Stomach (tissue), 19 donors: ENCODE measurements at places on chromosomes 12 and 14. TPM values are rescaled to one million over a fixed set of nuclear protein-coding genes. Genes with fewer than 3 reads are reported as not detected.
A peak's percentile ranks its signal among the peaks of the same experiment; 100 is the strongest.

- H3K27ac ChIP-seq = no peak overlapping the region
- H3K36me3 ChIP-seq = no peaks in the 10 kb centered on the region
- H3K4me1 ChIP-seq = no peaks in the 10 kb centered on the region
- no peaks in the 10 kb centered on the region for H3K27me3 ChIP-seq
These were observed 438.4 kb upstream of the OR4E1 start for GRCh38 chr14:22112004-22112403.

- H3K27ac ChIP-seq = no peak overlapping the region
- no peak overlapping the region for H3K4me3 ChIP-seq
- peaks cover 26% of the 10 kb centered on the region for H3K36me3 ChIP-seq
- no peak for DNase-seq
- no peaks in the 10 kb centered on the region for H3K27me3 ChIP-seq
These were observed 71.3 kb downstream of the CRACR2A start for GRCh38 chr12:3681595-3682061.

PPM1H gene
- total RNA-seq = 4.1 TPM

DNA sequence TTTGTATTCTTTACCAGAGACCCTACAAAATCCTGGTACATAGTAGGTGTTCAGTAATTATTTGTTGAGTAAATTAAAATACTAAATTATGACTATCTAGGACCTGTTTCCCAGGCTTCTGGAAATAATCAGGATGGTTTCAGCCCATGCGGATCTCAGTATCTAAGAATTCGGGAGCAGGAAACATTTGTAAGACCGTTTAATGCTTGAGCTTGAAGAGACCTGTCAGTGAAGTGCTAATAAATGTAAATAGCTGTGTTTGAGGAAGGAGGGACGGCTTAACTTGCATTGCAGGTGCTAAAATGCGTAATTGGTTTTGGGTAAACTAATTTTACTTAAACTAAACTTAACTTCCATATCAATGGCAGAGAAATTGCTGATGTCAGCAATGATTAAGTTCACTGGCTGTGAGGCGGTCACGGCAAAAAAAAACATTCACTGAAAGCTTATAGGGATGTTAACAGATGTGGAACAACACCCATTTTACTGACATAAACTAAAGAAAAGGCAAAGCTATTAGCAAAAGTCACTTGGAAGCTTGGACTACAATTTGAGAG, 28.6 kb upstream of the AEBP2 start:
- no peaks in the 10 kb centered on the region for H3K27me3 ChIP-seq
- H3K4me3 ChIP-seq = no peak overlapping the region
- H3K4me1 ChIP-seq = no peaks in the 10 kb centered on the region

GRCh38 chr12:62684570-62685295, 218.1 kb downstream of the MON2 start:
- H3K36me3 ChIP-seq = no peaks in the 10 kb centered on the region
- H3K27me3 ChIP-seq = no peaks in the 10 kb centered on the region

PTPRB gene
- 16.9 TPM for total RNA-seq

NTN4 gene
- total RNA-seq = 110 TPM

CYP27B1 gene
- 1.8 TPM for total RNA-seq

GRCh38 chr14:77310026-77310425, 10.7 kb downstream of the POMT2 start:
- H3K4me1 ChIP-seq = peaks cover 32% of the 10 kb centered on the region
- DNase-seq = no peak
- H3K27ac ChIP-seq = no peak overlapping the region
- no peak overlapping the region for H3K4me3 ChIP-seq

DNA sequence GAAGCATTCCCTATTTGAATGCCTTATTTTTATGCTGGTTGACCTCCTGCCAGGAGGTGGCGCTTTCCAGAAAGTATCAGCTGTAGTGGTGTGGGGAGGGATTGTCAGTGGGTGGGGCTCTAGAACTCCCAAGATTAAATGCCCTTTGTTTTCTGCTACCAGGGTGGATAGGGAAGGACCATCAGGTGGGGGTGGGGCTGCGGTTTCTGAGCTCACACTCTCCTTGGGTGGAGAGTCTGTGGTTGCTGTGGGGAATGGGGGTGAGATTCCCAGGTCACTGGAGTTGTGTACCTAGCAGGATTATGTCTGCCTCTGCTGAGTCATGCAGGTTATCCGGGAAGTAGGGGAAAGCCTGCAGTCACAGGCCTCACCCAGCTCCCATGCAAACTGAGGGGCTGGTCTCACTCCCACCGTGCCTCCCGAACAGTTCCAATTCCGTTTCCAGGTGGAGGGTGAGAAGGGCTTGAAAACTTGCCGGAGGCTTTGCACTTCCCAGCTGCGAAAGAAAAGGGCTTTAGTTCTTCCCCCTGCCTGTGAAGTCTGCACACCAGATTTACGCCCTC, 68.3 kb downstream of the ALG10B start:
- no peaks in the 10 kb centered on the region for H3K36me3 ChIP-seq
- H3K27me3 ChIP-seq = no peaks in the 10 kb centered on the region
- no peaks in the 10 kb centered on the region for H3K4me1 ChIP-seq
- DNase-seq = no peak
- H3K27ac ChIP-seq = no peak overlapping the region
- no peak overlapping the region for H3K4me3 ChIP-seq

EPYC gene
- not detected for total RNA-seq

DNA sequence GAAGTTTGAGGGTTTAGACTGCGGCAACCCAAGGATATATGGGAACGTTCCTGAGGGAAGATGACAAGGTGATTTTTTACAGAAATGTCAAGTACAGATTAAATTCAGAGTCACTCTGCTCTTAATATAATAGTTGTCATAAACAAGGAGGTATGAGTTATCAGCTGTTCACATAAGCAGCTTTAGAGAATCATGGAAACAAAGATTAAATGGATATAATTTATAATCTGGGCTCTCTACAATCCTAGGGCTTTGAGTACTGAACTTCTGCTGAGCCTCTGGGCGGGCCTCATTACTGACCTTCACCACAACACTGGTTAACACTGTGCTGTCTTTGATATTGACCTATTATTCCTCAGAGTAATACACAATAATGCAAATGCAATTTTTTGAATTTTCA, 577.8 kb downstream of the RPS29 start:
- no peak overlapping the region for H3K27ac ChIP-seq
- H3K4me3 ChIP-seq = no peak overlapping the region
- no peaks in the 10 kb centered on the region for H3K4me1 ChIP-seq
- no peaks in the 10 kb centered on the region for H3K36me3 ChIP-seq
- H3K27me3 ChIP-seq = no peaks in the 10 kb centered on the region

HOXC9 gene
- total RNA-seq = not detected

DNA sequence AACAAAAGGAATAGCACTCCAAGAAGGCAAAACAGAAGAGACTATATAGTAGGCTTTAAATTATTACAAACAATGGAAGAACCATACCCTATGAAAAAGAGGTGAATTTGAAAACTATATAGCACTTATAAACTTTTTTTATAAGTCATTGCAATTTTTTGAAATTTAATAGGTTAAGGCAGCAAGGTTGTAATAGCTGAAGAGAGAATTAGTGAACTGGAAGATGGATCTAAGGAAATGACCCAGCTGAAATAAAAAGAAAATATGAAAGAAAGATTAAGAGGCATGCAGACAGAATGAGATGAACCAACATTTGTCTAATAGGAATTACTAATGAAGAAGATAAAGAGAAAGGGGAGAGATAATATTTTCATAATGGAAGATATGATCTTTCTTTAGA, 9.8 kb downstream of the TESC start:
- DNase-seq = no peak
- no peaks in the 10 kb centered on the region for H3K36me3 ChIP-seq
- no peaks in the 10 kb centered on the region for H3K27me3 ChIP-seq
- peaks cover 87% of the 10 kb centered on the region for H3K4me1 ChIP-seq

- no peak for DNase-seq
- H3K4me3 ChIP-seq = no peak overlapping the region
- no peaks in the 10 kb centered on the region for H3K36me3 ChIP-seq
- H3K4me1 ChIP-seq = no peaks in the 10 kb centered on the region
- no peaks in the 10 kb centered on the region for H3K27me3 ChIP-seq
- H3K27ac ChIP-seq = no peak overlapping the region
These were observed 64.4 kb upstream of the TRHDE start for GRCh38 chr12:72207486-72208409.

CKB gene
- total RNA-seq = 216 TPM

IQSEC3 gene
- total RNA-seq = not detected

PPP2R5C gene
- 98.0 TPM for total RNA-seq

GRCh38 chr12:52228931-52229330, 4.1 kb upstream of the KRT7 start:
- H3K36me3 ChIP-seq = no peaks in the 10 kb centered on the region
- peaks cover 43% of the 10 kb centered on the region for H3K27me3 ChIP-seq
- no peak overlapping the region for H3K27ac ChIP-seq
- peaks cover 17% of the 10 kb centered on the region for H3K4me1 ChIP-seq

TSPAN8 gene
- total RNA-seq = 532 TPM

GRCh38 chr12:15556411-15557102, 232.6 kb downstream of the EPS8 start:
- no peak overlapping the region for H3K4me3 ChIP-seq
- H3K27ac ChIP-seq = no peak overlapping the region
- no peaks in the 10 kb centered on the region for H3K36me3 ChIP-seq
- no peaks in the 10 kb centered on the region for H3K4me1 ChIP-seq

- no peak overlapping the region for H3K4me3 ChIP-seq
- H3K27ac ChIP-seq = no peak overlapping the region
- no peak for DNase-seq
These were observed 26.6 kb downstream of the DCN start for GRCh38 chr12:91155990-91156389.

STON2 gene
- 8.7 TPM for total RNA-seq

DNA sequence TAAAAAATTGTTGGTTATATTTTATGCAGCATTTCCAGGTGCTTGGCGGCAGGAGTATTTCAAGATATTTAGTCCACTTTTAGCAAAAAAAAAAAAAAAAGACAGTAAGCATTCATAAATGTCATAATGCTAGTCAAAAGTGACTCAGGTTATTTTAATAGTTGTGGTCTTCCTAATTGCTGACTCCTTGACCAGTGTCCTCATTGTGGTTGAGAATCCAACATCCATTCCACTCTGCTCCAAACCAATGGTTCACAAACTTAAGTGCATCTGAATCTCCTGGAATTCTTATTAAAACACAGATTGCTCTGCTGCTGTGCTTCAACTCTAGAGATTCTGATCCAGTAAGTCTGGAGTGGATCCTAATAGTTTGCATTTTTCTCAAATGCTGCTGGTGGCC, 71.4 kb downstream of the AKAP6 start:
- no peak for DNase-seq
- H3K27me3 ChIP-seq = no peaks in the 10 kb centered on the region
- H3K36me3 ChIP-seq = no peaks in the 10 kb centered on the region
- no peaks in the 10 kb centered on the region for H3K4me1 ChIP-seq
- no peak overlapping the region for H3K27ac ChIP-seq
- no peak overlapping the region for H3K4me3 ChIP-seq

DNA sequence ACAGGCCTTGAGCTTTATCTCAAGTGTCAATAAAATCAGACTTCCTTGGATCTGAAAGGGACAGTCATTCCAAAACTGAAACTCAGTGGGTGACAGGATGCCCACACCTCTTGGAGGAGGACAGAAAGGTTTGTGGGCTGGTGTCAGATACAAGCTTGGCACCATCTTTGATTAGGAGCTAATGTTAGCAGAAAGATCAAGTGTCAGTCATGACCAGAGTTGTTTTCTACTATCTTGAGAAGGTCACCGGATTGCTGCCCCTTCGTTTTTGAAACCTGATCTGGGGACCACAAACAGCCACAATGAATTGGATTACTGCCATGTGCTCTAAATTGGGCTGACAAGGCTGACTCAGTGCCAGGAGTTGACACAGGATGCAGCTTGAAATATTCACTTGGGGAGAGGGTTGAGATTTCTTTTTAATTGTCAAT, 88.3 kb downstream of the OTOGL start:
- peak overlapping the region; percentile 75 for H3K27ac ChIP-seq
- H3K4me3 ChIP-seq = no peak overlapping the region
- no peaks in the 10 kb centered on the region for H3K36me3 ChIP-seq
- DNase-seq = peak; percentile 71
- peaks cover 6% of the 10 kb centered on the region for H3K4me1 ChIP-seq

EML1 gene
- 39.4 TPM for total RNA-seq

- no peak overlapping the region for H3K27ac ChIP-seq
- no peaks in the 10 kb centered on the region for H3K36me3 ChIP-seq
- H3K27me3 ChIP-seq = no peaks in the 10 kb centered on the region
- H3K4me1 ChIP-seq = no peaks in the 10 kb centered on the region
- H3K4me3 ChIP-seq = no peak overlapping the region
These were observed 10.9 kb upstream of the TFCP2 start for GRCh38 chr12:51183816-51184215.

DNA sequence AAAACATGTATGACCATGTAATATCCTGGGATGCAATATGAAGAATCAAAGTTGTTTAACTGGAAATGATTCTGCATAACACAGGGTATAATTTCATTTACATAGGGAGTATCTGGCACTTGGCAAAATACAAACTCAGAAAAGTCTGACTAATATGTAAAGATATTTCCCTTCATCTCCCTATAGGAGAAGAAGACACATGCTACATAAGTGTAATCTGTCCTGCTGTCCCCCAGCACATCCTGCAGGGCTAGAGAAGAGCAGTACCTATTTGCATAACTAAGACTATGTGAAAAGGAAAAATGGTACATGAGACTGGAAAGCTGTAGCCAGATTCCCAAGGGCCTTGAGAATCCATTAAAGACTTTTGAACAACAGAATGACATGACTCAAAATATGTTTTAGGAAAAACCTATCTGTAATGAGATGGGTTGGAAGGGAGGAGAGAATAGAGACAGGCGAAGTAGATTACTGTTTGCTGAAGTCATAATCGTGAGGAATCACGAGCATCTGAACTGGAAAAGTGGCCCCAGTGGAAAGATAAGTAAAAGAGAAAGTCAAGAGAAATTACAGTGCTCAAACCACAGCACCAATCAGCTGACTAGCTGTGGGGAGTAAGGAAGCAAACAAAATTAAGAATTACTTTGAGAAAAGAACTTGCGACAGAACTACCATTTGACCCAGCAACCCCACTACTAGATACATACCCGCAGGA, 155.1 kb upstream of the HMGA2 start:
- no peaks in the 10 kb centered on the region for H3K27me3 ChIP-seq
- H3K4me3 ChIP-seq = no peak overlapping the region
- H3K27ac ChIP-seq = no peak overlapping the region
- no peaks in the 10 kb centered on the region for H3K36me3 ChIP-seq

- no peaks in the 10 kb centered on the region for H3K27me3 ChIP-seq
- no peaks in the 10 kb centered on the region for H3K36me3 ChIP-seq
- H3K4me3 ChIP-seq = no peak overlapping the region
- DNase-seq = peak; percentile 45
These were observed 34.3 kb upstream of the SLC38A1 start for GRCh38 chr12:46303039-46303666.
